ENCODE measurements at places on chromosomes 16 and 17.

GRCh38 chr16:67025210-67025550 is 3.8 kb upstream of the CBFB start:
- DNase-seq, result no peak

DNA sequence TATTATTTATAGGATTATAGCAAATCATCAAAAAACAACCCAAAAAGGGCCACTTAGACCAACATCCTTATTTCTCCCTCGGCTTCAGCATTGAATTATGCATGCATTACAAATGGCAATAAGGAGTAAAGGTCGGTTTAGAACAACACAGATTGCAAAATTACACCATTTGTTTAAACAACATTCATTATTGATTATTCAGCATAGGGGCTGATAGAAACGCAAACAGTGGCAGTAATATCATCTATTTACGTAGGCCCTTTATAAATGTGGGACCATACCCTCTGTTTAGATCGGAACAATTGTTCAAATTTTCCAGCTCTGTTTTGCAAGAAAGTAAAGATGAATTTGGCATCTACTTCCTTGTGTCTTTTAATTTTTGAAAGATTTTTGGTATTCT is 153.3 kb downstream of the WWOX start:
- DNase-seq, result no peak

GRCh38 chr17:17552351-17553216 is 38.9 kb downstream of the PEMT start:
- DNase-seq, result no peak

GRCh38 chr16:85557083-85557970 is 55.8 kb upstream of the GSE1 start:
- peak; percentile 59 for DNase-seq

GRCh38 chr17:62101090-62101489 is 36.0 kb upstream of the MED13 start:
- DNase-seq, result no peak

DNA sequence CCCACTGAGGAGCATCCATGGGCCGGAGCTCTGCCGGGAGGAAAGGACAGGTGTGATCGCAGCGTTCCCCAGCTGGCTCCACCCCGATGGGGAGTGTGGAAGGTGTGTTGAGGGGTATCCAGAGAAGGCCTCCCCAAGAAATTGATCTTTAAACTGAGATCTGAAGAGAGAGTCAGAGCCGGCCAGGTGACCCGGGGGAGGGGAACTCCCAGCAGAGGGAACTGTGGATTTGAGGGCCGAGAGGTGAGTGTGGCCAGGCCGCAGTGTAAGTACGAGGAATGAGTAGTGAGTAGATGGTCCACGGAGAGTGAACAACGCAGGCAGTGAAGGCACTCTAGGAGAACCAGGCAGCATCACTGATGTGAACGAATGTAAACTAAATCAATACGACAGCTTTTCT is 80.2 kb downstream of the RPTOR start:
- no peak for DNase-seq

DNA sequence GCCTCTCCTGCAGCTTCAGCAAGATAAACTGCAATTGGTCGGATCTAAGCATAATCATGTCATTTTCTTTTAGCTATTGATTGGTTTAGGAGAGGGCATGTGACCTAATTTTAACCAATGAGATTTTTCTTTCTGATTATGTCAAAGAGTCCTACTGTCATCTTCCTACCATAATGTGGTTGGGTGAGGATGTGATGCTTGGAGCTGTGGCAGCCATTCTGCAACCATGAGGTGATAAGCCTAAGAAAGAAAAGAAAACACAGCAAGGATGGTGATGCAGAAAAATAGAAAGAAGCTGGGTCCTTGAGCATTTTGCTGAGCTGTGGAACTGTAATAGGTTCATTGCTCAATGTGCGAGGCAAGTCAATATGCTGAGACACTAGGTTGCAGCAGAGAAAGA is 121.7 kb upstream of the CRHR1 start:
- no peak for DNase-seq

DNA sequence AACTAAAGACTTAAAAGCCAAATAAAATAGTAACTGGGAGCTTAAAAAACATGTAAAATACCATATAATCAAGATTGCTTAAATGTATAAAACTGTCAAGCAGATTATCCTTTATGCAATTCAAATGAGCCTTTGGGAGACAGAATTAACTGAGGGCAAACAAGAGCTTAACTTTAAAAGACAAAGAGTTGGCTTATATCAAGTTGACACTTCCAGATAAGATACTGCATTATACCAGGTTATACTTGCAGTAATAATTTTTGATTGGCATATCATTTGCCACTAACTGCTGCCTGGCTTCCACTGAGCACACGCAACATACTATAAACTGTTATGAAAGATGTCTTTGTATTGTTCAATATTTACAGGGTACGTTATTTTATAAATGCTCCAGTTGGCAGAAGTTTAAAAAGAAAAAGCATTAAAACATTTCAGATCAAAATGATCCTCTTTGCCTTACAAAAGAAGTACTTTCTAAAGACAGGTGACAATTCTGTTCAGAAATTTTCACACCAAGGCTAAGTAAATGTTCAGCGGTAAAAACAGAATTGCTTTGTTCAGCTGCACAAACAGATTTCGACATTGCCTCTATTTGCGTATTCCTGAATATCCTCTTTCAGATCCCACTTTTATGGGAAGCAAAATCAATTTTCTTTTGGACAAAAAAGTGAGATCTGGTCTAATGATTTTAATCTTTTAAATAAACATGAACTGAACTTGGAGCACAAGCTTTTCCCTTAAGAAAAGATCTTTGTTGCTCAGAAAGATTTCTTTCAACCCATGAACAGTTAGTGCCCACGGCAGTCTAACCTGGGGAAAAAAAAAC is 50.7 kb downstream of the TOX3 start:
- DNase-seq, result no peak

DNA sequence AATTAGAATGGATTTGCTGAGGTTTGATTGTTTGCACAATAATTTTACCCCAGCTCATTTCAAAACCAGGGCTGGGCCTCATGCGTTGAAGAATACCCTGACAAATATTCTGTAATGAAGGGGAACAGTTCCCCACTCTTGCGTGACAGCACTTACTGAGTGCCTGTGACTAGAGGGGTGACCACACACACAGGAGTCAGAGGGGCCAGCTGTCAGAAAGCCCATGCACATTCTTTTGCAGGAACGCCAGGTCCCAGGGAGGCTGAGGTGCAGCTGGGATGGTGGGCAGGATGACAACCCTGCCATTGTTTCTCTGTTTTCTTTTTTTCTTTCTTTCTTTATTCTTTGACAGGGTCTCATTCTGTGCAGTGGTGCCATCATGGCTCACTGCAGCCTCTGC is 44.6 kb downstream of the SMPD3 start:
- DNase-seq, result no peak

DNA sequence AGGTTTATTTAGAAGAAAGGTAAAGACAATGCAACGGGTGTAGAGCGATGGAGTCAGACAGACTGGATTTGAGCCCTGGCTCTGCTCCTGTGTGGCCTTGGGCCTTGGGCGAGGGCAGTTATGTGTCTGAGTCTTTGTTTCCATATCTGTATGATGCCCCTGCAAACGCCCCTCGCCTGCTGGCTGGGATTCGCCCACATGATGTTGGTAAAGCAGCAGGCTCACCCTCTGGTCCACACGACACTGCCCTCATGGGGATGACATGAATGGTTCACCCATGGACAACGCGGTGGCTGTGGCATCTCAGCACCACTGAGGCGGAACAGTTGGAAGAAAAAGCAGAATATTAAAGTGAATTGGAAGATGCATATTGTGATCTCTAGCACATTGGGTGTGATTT is 60.3 kb downstream of the FOXL1 start:
- DNase-seq, result no peak

- DNase-seq, result no peak
These were observed 44.6 kb downstream of the UBN1 start for GRCh38 chr16:4891886-4892216.

DNA sequence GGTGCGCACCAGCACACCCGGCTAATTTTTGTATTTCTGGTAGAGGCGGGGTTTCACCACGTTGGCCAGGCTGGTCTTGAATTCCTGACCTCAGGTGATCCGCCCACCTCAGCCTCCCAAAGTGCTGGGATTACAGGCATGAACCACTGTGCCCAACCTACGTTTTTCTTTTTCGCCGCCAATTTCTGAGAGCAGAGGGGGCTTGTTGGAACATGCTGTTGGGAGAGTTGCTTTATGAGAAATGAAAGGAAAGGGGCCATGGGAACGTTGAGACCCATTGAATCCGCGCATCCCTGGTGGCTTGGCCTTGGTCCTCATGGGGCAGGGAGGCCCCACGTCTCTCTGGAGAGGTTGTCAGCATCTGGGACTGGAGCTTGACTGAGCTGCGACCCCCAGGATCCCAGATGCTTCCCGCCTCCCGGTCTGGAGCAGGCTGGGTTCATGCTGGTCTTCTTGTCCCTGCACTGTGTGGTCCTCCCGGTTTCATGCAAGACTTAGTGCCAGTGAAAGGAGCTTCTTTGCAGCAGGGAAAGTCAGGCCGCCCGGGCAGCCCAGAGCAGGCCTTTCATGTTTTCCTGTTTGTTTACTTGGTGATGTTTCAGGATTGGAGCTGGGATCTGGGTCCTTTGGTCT is 22.8 kb downstream of the CRISPLD2 start:
- DNase-seq, result no peak

DNA sequence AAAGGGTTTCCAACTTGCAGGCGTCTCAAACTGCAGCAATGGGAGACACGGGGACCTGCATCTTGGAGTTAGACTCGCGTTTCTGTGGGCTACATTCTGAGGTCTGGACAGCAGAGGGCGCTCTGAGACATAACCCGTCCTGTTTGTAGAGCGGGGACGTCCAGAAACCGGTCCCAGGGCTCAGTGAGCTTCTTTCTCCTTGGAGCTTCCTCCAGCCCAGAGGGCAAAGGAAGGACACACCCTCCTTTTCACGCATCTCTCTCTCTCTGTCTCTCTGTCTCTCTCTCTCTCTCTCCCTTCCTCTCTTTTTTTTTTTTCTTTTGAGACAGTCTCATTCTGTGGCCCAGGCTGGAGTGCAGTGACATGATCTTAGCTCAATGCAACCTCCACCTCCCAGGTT is 19.8 kb downstream of the COX4I1 start:
- peak; percentile 82 for DNase-seq

- peak; percentile 61 for DNase-seq
These were observed at the start of gene MLKL for GRCh38 chr16:74700438-74701225. Gene MLKL, minus strand, starts transcription at chr16:74700862. Its CDS starts 5,105 bp downstream, at chr16:74695757.

- no peak for DNase-seq
These were observed 5.7 kb downstream of the KCNJ16 start for GRCh38 chr17:70080541-70081347.

DNA sequence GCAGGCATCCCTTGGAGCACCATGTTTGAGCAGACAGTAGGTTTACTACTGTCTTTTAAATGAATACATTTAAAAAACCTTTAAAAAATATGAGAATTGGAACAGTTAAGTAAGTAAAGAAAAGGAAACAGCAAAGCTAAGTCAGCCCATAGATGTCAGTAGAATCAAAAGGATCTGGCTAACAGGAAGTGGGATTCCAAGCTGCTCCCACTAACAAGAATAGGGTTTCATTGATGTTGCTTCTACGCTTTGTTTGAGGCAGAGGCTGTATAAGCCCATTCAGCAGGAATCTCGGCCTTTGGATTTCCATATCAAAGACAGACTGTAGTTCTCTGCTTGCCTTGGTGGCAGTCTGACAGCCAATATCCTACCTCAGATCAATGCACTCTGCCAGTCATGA is 122.9 kb upstream of the ELAC2 start:
- DNase-seq, result no peak

- no peak for DNase-seq
These were observed 28.3 kb downstream of the C16orf95 start for GRCh38 chr16:87288753-87289362.

GRCh38 chr17:59369031-59369975 is 37.8 kb downstream of the YPEL2 start:
- DNase-seq, result no peak

DNA sequence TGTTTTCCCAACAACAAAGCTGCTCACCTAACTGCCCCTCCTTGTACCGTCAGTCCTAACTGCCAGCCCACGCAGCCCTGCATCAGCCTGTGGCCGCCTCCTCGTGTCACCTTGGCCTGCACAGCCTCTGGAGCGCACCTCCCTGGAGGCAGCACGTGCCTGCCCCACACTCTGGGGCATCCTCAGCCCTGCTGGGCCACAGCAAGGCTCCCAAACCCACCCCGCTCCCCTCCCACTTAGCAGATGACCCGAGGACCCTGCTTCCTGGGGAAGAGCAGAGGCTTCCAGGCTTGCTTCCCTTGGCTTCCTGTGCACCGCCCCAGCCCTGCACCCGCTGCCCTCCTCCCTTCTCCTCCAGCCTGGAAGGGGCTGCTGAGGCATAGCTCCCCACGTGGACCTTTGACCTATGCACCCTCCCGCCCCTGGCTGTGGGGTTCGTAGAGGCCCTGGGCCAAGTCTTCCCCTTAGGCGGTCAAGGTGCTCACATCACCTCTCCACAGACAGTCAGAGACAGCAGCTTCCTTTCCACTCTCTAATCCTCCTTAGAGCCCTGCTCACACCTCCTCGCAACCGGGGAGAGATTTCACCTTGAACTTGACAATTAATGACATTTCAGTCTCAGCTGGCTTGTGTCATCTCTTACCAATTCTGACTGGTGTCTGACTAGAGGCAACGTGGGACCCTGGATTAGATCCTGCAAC is 115.0 kb downstream of the MGAT5B start:
- no peak for DNase-seq

GRCh38 chr16:67825119-67825518 is 17.0 kb upstream of the THAP11 start:
- DNase-seq, result no peak

DNA sequence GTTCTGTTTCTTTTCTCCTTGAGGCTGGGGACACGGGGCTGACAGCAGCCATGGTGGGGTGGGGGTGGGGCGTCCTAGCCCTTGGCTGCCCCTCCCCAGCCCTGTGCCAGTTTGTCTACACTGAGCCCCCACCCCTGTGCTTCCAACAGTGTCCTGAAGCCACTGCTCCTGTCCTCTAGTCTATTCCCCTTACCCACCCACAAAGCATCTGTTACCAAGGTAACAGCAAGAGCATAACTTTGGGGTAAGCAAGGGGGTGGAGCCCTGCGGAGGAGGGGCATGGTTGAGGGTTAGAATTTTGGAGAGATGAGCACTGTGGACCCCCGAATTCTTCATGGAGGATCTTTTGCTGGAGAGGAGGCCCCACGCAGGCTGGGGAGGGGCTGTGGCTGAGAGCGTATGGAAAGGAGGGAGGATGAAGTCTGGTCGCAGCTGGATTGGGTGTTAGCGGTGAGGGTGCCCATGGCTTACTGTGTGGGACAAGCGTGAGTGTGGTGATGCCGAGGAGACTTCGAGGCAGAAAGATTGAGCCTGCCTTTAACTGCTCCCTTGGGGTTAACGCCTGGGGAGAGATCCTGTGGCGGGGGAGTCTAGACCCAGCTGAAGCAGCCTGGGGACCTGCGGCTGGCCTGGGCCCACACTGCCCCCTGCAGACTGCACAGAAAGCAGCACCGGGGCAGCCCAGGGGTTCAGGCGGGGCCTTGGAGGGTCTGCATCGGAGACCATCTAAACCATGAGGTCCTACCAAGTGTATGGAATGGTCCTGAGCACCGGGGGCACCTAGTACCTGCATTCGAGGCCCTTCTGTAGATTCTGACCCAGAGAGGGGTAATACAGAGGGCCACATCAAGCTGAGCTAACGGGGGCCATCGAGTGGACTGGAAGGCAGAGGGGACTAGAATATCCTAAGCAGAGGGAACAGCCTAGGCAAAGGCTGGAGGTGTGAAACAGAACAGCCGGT is 6.1 kb upstream of the STAC2 start:
- peak; percentile 65 for DNase-seq

GRCh38 chr16:72860726-72861562 is 187.0 kb downstream of the ZFHX3 start:
- DNase-seq, result no peak

- DNase-seq, result peak; percentile 35
These were observed 54.3 kb downstream of the KPNA2 start for GRCh38 chr17:68089881-68090280.

Measured in CD4-positive, alpha-beta T cell treated with Interleukin-4 for 1 hour (primary cell).